ENCODE measurements at places on chromosomes 2 and 18. TPM values are rescaled to one million over a fixed set of nuclear protein-coding genes. Genes with fewer than 3 reads are reported as not detected.

The GEN1 gene
- total RNA-seq, result 6.1 TPM

The TMEM200C gene
- total RNA-seq, result 0.13 TPM

The CFAP65 gene
- total RNA-seq, result 0.03 TPM

The MEP1B gene
- total RNA-seq, result not detected

The TBR1 gene
- not detected for total RNA-seq

The ST8SIA5 gene
- not detected for total RNA-seq

The SLC9A4 gene
- 0.03 TPM for total RNA-seq

The KIF1A gene
- total RNA-seq, result 0.33 TPM

The C2orf72 gene
- 6.3 TPM for total RNA-seq

The ESCO1 gene
- 13.8 TPM for total RNA-seq

The GKN2 gene
- total RNA-seq, result not detected

The PAX3 gene
- not detected for total RNA-seq

The CPLX4 gene
- total RNA-seq, result not detected

The SLC39A10 gene
- 63.1 TPM for total RNA-seq

The DSG4 gene
- not detected for total RNA-seq

The CAPN14 gene
- total RNA-seq, result 0.26 TPM

The ASB18 gene
- total RNA-seq, result not detected

The GDF7 gene
- total RNA-seq, result 0.63 TPM

The SERPINB10 gene
- not detected for total RNA-seq

The FECH gene
- 30.4 TPM for total RNA-seq

The TBC1D8 gene
- 12.1 TPM for total RNA-seq

The SPC25 gene
- total RNA-seq, result 1.1 TPM

The COBLL1 gene
- total RNA-seq, result 16.1 TPM

The UPP2 gene
- total RNA-seq, result not detected

The TUBA3E gene
- total RNA-seq, result not detected

The EGR4 gene
- total RNA-seq, result not detected

Data from smooth muscle cell of the pulmonary artery (primary cell).